Spinal cord (tissue), 10 donors: ENCODE measurements at places on chromosomes 7 and 10. TPM values are rescaled to one million over a fixed set of nuclear protein-coding genes. Genes with fewer than 3 reads are reported as not detected.

DNA sequence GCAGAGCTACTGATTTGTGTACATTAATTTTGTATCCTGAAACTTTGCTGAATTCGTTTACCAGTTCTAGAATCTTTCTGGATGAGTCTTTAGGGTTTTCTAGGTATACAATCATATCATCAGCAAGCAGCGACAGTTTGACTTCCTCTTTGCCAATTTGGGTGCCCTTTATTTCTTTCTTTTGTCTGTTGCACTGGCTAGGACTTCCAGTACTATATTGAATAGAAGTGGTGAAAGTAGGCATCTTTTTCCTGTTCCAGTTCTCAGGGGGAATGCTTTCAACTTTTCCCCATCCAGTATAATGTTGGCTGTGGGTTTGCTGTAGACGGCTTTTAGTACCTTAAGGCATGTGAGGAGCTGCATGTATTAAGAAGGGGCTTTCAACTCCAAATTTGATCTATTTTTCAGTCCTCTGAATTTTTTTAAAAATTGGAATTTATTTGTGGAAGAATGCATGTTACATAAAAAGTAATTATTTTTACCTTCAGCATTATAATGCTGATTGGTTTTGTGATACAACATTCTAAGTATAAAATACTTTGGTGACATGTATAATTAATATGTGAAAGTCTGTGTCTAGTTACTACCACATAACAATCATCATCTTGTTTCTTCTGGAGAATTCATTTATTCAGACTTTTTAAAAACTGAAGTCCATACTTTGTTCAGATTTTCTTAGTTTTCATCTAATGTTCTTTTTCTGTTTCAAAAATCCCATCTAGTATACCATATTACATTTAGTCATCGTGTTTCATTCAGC is 49.6 kb downstream of the CPED1 start:
- no peak for DNase-seq

DNA sequence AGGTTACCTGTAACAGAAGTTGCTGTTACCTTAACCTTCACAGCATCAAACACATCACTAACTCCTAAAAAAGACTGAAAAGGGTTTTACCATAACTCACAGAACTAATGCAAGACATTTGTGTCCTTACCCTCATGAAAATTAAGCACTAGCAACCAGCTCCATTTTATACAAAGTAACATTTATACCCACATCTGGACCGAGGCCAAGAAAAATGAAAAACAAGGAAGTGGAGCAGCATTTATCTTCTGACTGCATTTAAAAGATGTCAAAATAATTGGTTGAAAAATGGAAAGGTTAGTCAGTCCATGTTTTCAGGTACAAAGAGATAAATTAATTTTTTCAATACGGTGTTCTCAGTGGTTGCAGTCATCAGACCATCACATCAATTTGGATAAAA is 3.1 kb upstream of the RBP4 start:
- no peak for DNase-seq

ADAMTS14 gene
- 2.0 TPM for polyA plus RNA-seq

KCP gene
- polyA plus RNA-seq = 1.7 TPM

ENO4 gene
- polyA plus RNA-seq = 3.1 TPM

FAM25C gene
- polyA plus RNA-seq = not detected
